Stimulated activated CD4-positive, alpha-beta T cell treated with anti-CD3 and anti-CD28 coated beads, Interleukin-12 subunit alpha, Interleukin-12 subunit beta, amount 100 ng/mL, for 24 hours (primary cell): ENCODE measurements at places on chromosomes 11 and 22.

- no peak for DNase-seq
Measured at GRCh38 chr22:30023099-30023660, 57.1 kb upstream of the HORMAD2 start.

DNA sequence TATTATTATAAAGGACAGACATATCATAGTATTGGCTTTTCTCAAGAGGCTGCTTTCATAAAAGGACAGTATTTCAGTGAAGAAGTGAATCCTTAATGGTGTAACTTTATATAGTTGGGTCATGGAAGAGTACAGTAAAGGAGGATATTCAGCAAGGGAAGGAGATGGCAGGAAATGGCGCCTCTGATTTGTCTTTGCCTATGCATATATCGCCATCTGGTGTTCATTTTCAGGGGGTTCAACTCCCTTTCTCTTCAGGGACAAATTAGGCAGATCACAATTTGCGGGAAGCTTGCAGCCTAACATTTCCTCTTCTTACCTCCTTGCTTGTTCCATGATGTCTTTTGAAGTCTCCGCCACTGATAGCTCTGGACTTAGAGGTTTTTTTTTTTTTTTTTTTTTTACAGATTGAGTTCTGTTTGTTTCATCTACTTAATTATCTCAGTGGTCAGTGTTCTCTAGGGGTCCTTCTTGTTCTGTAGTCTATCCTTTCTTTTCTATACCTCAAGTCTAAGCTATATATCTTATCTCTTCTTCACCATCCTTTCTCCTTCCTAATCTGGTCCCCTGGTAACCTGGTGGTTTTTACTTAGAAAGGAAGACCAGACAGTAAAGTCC lies 21.8 kb upstream of the RRM1 start:
- no peak for DNase-seq

- DNase-seq = no peak
Measured at GRCh38 chr11:106447631-106448191, 370.2 kb downstream of the AASDHPPT start.

- DNase-seq = no peak
Measured at GRCh38 chr11:2713661-2714462, 14.1 kb upstream of the KCNQ1OT1 start.

DNA sequence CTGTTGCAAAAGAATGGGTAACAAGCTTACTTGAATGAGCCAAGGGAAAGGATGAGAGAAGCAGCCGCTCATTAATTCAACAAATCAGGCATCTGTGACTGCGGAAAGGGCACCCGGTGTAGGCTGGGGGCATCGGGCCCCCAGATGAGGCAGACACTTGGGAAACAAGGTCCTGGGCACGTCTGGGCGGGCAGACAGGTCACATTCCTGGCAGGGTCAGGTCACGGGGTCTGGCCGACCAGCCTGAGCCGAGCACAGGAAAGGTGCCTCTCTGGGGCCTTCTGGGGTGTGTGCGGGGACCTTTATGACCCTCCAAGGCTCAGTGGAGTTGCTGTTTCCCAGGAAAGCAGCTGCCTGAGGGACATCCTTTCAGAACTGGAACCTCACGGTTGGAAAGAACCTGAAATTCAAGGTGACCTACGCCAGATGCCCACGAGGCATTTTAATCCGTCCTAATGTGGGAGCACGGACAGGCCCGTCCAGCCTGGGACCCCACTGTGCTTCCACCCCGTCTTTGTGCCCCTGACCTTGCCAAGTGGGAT lies 57.1 kb downstream of the ST14 start:
- DNase-seq = no peak

DNA sequence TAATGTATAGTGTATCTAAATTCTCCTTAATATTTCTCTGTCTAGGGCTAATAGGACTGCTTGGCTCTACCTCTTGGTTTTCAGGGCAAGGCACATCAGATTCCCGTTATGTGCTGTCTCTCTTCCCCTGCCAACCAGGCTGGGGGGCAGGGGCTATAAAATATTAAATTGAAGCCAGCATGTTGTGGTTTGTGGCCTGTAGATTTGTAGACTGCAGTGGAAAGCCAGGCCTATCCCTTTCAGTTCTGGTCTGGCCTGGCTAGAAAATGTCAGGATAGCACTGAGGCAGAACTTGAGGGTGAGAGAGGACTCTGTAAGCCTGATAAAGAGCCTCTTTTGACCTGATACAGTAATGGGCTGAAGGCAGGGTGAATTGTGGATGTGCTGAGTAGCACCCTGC lies 14.4 kb upstream of the GRK2 start:
- no peak for DNase-seq

- DNase-seq = no peak
Measured at GRCh38 chr22:35970616-35971455, 57.8 kb downstream of the RBFOX2 start.

DNA sequence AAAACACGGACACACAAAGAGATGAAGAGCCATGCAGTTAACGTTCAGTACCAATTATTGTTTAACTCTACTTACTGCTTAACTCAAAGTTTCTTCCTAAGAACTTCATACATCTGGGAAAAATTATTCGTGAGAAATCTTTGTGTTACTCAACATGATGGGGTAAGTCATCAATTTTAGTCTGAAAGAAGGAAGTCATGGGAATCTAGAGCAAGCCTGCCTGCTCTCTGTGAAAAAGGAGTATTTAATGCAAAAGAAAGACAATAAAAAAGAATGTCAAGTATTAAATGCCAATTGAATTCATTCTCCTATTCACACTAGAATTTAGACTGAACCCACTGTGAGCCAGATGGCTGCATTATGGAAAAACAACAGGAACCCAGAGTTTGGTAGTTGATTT lies 16.0 kb downstream of the TMEM123 start:
- no peak for DNase-seq

DNA sequence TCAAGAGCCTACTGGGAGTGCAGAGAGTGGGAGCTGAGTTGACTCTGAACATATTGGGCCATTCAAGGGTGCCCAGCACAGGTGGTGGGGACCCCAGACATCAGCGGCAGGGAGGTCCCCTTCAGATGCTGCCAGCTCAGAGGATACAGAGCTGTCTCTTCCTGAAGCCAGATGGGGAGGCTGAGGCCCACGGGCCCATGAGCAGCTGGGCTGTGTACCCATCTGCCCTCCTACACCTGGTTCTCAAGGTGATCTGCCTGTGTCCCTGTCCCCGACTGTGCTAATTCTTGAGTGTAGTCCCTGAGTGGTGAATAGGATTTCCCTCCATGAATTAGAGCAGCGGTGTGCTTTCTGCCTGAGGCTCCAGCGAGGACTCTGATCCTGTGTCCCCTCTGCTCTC lies 76.3 kb downstream of the MICAL2 start:
- DNase-seq = no peak

- DNase-seq = no peak
Measured at GRCh38 chr11:119414734-119415133, 8.2 kb downstream of the THY1 start.

DNA sequence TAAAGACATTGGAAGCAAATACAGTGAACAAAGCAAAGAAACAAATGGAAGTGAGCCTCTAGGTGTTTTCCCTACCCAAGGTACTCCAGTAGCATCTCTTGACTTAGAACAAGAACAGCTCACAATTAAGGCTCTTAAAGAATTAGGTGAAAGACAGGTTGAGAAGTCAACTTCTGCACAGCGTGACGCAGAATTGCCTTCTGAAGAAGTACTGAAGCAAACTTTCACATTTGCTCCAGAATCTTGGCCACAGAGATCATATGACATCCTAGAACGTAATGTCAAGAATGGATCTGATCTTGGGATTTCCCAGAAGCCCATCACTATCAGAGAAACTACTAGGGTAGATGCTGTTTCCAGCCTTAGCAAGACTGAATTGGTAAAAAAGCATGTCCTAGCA lies 39.3 kb downstream of the RTN3 start:
- DNase-seq = no peak

DNA sequence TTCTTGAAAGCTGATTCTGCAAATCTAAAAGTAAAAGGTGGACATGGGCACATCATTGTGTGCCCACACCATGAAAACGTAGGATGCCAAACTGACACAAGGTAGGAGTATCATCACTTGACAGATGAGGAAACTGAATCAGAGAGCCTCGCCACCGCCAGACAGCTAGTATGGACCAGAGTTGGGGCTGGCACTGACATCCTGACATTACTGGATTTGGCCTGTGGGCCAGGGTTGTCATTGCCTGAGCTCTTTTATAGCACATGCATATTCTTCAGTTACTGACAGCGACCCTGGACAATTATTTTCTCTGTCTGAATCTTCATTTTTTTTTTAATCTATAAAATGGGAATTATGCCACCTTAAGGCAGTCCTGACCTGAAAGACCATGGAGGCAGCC lies 16.5 kb downstream of the USP35 start:
- no peak for DNase-seq

- no peak for DNase-seq
Measured at GRCh38 chr11:91041626-91042025, 818.8 kb upstream of the CHORDC1 start.

- DNase-seq = no peak
Measured at GRCh38 chr11:66529069-66529468, 16.8 kb downstream of the ZDHHC24 start.

GRCh38 chr11:44987506-44987905 lies 36.8 kb upstream of the TP53I11 start:
- DNase-seq = no peak

DNA sequence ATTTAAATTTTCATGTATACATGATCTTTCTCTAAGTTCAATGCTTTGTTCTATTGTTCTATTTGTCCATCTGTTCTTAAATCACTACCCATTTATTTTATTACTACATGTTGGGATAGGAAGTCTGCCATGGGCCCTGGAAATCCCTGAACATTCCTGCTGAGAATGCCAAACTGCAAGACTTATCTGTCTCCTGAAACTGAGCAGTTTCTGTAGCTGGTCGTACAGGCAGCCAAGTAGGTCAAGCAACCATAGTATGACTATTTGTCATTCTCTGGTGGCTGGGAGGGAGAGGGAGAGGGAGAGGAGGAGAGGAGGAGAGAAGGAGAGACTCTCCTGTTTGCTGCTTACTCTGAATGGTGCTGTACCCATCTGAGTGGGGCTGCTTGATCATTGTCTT lies 82.8 kb upstream of the SNX19 start:
- no peak for DNase-seq

DNA sequence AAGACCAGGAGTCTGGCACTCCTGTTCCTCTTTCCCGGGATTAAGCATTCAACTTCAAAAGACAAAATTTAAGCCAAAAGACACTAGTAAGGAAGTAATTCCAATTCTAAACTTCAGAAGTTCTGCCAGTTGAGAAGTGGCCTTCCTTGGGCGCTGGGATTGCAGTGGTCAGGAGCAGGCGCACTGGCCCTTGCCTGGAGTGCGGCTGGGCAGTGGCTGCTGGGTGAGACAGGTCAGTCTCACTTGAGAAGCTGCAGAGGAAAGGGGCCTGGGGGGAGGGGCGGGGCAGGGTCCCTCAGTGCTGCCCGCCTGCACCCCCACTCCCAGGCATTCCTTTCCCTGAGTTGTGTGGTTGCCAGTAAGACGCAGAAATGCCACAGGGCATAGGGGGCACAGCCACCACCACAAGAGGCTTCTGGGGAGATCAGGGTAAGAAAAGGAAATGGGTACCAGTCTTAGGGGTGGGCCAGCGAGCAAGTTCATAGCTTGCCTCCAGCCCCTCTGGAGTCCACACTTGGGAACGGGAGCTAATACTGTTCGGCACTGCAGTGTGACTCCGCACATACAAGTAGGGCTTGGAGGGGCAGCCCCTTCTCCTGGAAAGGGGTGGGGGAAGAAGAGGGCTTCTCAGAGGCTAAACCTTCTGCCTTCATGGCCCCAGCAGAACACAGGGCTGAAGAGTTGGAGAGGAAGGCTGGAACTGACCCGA lies 5.5 kb downstream of the MRPL49 start:
- DNase-seq = no peak

DNA sequence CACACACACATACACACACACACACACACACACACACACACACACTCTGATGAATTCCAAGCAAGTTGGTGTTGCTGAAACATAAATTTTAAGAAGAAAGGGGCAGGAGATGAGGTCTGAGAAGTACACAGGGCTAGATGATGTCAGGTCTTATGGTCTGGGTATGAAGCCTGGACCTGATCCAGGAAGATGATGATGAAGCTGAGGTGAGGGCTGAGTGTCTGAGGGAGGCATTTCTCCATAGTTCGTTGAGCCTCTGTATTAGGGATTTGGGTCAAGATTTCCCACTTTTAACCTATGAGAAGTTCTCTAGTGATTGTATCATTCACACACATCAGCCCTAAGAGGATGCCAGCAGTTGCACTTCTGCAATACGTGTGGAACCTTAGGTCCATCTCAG lies 32.6 kb downstream of the KREMEN1 start:
- DNase-seq = no peak

GRCh38 chr11:119863851-119864601 lies 135.0 kb upstream of the NECTIN1 start:
- DNase-seq = no peak

- no peak for DNase-seq
Measured at GRCh38 chr22:19180740-19181410, 2.3 kb upstream of the SLC25A1 start.

- no peak for DNase-seq
Measured at GRCh38 chr22:42275970-42276369, 5.5 kb upstream of the TCF20 start.

DNA sequence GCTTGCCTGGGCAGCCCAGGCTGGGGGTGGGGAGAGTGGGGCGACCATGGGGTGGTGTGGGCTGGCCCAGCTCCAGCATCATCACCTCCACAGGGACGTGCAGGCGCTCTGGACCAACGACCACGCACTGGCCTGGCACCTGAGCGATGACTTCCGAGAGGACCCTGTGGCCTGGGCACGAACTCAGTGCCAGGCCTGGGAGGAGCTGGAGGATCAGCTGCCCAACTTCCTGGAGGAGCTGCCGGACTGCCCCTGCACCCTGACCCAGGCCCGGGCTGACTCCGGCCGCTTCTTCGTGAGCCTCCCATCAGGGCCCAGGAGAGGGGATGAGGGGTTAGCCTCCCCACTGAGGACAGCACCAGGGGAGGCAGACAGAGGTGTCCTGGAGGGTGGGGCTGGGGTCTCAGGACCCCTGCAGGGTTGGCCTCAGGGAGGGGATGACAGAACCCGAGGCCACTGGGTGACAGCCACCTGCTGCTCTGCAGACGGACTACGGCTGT lies 3.8 kb downstream of the SUSD2 start:
- no peak for DNase-seq

DNA sequence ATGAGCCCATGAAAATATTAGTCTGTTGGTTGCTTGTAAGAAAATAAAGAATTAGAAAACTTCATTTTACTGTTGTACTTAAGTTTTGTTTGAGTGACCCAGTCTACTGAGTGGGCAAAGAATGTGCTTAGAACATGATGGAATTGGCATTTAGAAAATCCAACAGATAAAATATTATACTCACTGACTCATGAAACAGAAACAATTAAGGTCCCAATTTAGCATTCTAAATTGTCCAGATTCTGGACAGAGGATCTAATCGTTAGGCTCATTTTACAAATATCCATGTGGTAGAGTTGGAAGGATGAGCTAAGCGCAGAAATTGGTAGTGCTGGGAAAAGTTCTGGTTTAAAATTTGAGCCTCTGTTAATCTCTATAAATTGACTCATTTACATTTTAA lies 45.4 kb downstream of the METTL15 start:
- no peak for DNase-seq

- no peak for DNase-seq
Measured at GRCh38 chr22:28237112-28237511, 318.1 kb upstream of the PITPNB start.
